Esophagus mucosa (tissue), 1 donor: ENCODE measurements at places on chromosomes 6 and 20.

GRCh38 chr6:37643851-37644672 is 53.6 kb downstream of the MDGA1 start:
- ATAC-seq: no peak

DNA sequence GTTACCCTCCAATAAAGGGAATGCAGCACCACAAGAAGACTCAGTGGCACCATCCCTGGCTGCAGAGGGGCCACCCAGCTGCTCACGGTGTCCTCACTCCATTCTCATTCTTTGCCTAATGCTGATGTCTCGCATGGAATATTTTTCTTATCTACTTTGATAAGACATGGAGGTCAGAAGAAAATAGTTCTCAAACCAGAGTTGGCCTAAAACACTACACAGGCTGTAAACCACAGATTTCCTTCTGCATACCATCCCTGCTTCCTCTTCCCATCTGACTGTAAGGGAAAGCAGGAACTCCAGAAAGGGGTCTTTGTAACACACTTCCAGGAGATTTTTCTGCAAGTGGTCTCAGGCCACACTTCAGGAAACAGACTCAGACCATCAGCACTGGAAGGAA is 43.1 kb upstream of the CD93 start:
- no peak for ATAC-seq

DNA sequence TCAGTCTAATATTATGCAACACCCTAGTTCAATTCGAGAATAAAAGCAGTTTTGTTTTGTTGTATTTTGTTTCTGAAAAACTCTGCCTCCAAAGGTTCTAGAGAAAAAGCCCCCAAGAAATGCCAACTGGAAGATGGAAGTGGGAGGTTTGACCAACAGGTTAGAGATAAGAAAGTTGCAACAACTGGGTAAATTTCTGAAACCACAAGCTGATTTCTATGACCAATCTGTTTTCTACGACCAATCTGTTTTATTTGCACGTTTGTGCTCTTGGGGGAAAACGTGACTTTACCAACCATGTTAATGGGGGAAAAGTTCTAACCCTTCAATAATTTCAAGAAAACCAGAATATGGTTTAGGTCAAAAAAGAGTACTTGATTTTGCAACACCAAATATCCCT is 173.2 kb downstream of the PDE7B start:
- no peak for ATAC-seq

DNA sequence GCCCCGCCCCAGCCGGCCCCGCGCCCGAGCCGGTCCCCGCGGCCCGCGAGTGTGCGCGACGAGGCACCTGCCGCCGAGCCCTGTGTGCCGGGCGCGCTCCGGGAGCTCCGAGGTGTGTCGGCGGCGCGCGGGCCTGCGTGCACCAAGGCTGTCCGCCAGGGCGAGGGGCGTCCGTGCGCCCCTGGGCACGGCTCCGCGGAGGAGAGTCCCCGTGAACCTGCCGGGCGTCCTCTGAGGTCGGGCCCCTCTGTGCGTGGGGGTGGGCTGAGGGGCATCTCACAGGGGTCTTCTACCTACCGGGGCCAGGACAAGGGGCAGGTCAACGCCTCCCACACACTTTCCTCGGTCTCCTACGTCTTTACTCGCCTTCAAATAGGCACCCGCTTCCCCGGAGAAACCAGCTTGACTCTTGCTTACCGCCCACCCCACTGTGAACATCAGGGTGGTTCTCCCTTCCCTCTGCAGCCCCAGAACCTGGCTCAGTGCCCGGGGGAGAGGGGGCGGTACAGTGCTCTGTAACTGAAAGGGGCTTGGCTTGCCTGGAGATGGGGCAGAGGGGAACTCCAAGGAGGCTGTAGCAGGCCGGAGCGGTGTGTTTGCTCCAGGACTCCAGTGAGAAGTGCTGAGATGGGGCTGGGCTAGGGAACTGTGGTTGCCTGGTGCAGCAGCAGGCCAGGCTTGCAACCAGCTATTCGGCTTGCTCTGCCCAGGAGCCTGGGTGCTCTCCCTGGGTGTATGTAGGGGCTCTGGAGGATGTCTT is at the start of gene SAMD10:
Gene SAMD10, minus strand, starts transcription at position 86 of the 760 bp plus-strand sequence. CDS start 175 bp downstream, outside the sequence.
- ATAC-seq: peak; percentile 9

- no peak for ATAC-seq
These were observed 1065.9 kb upstream of the CITED2 start for GRCh38 chr6:140440223-140440835.

DNA sequence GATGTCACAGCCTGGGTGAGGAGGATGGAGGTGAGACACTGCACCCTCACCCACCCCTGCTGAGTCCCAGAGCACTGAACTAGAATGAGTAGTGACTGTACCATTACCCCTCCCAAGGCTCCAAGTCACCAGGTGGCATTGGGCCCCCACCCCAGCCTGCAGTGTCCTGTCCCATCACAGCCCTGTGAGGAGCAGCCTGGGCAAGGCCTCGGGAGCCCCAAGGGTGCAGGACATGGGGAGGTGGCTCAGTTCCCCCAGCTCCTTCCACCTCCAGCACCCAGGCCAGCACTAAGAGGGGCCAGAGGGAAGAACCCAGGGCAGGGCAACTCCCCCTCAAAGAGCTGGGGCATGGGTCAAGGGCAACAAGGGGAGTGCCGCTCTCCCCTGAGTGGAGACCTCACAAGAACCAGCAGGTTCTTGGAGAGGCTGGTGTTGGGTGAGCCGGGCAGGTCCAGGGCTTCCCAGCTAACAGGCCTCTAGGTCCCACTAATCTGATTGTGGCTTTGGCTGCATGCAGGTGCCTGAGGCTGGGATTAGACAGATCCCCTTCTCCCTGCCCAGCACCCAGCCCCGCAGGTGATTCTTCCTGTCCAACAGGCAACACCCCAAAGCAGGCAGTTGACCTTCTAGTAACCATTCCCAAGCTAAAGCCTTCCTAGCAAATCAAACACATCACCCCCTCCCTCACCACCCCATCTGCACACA is 2.6 kb downstream of the CST4 start:
- no peak for ATAC-seq

DNA sequence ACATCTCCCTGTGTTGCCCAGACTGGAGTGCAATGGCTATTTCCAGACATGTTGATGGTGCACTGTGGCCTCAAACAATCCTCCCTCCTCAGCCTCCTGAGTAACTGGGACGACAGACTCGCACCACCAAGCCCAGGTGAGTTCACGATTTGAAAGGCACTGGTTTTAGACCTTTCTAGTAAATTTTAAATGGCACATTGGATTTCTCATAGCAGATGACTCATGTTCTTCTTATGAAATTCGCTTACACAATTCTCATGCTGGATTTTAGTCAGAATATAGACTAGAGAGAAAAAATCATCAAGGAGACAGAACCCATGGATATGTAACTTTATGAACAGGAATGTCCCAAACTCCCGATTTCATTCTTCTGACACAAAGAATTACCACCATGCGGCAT is 18.1 kb upstream of the PXDC1 start:
- no peak for ATAC-seq

DNA sequence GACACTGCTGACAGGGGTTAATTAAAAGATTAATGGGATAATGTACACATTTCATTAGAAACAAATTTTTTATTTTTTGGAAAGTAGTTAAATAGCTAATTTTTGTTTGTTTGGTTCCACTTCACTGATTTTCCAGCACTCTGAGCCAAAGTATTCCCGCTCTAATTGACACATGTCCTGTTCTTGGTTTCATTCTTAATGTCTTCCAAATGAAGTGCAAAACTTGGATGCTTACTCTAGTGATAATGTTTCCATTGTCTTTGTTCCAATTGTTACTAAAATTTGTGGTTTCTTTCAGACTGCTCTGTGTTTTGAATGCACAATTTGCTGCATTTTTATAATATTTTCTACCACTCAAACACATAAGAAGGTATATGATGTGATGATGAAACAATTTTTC is 794.3 kb downstream of the PHF3 start:
- ATAC-seq: no peak

DNA sequence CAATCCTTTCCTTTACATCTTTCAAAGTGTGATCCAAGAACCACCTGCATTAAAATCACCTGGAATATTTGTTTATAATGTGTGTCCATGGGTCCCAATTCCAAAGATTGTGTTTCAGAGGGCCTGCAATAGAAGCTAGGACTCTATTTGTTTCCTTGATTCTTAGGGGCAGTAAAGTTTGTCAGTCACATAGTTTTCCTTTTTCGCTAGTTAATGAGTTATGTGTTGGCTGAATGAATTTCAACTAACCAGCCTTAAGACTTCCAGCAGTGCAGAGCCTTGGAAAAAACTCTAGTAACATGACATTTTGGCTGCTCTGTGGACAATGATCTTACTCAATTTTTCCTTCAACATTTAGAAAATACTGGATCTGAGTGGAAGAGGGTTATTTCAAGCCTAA is 11.3 kb downstream of the FAM217A start:
- ATAC-seq: no peak

- no peak for ATAC-seq
These were observed 9.6 kb upstream of the MLN start for GRCh38 chr6:33813246-33813904.

GRCh38 chr6:158031381-158032353 is 50.0 kb downstream of the SYNJ2 start:
- no peak for ATAC-seq

- ATAC-seq: no peak
These were observed 22.9 kb downstream of the DUSP22 start for GRCh38 chr6:315226-315625.

DNA sequence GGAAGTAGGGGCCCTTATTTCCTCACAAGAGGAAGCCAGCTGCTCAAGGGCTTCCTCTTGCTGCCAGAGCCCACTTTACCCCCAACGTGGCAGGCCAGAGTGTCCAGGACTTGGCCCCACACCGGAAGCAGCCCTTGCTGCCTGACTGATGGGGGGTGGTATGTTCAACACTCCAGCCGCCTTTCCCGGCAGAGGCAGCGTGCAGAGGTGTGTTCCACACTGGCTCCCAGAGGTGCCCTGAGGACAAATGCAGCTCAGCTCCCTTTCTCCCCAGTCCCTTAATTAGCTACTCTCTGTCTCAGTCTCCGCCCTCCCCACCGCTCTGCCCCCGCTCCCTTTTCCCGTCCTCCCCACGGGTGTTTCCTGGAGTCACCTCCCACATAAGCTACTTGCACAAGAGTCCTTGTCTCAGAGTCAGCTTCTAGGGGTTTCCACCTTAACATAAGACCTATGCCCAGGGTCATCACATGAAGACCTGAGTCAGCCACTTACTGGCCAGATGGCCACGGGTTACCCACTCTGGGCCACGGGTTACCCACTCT is 61.7 kb upstream of the SHLD1 start:
- ATAC-seq: peak; percentile 33

DNA sequence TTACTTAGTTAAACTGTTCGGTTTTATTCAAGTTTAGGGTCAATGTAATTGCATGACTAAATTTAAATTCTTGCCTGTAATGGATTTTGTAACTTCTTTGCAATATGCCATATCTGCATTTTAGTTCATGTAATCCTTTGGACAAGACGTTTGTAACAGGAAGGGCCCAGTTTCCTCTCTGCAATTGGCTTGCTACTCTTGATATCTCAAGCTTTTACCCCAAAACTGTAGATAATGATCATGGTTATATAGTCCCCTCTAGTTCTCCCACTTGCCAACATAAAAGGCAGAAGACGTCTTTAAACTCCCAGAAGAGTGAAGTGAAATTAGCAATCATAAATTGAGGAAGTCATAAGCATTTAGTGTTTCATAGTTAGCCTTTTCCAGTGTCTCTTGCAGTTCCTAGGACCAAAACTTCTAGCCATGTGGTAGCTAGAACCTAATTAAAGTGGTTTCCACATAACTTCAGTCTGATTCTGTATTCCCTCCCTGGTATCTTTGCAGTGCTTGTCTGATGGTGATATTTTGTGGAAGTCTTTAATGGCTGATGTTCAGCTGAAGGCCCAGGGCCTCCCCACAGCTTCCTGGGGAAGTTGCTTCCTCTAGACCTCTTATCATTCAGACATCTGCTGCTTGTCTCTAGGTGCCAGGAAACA is 117.8 kb upstream of the SUPT3H start:
- ATAC-seq: no peak

GRCh38 chr6:35173427-35174087 is 32.4 kb upstream of the TCP11 start:
- ATAC-seq: peak; percentile 34

- ATAC-seq: no peak
These were observed 133.7 kb downstream of the LY86 start for GRCh38 chr6:6722195-6722594.

DNA sequence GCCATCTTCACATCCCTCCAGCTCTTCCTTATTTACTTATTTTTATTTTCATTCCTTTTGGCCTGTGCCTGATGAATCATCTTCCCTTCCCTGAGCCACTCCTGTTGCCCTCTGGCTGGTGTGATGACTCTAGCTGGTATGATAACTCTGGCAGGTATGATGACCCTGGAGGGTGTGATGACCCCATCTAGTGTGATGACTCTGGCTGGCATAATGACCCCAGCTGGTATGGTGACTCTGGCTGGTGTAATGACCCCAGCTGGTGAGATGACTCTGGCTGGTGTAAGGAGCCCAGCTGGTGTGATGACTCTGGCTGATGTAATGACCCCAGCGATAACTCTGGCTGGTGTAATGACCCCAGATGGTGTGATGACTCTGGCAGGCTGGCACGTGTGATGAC is 426.8 kb downstream of the QKI start:
- ATAC-seq: peak; percentile 78

DNA sequence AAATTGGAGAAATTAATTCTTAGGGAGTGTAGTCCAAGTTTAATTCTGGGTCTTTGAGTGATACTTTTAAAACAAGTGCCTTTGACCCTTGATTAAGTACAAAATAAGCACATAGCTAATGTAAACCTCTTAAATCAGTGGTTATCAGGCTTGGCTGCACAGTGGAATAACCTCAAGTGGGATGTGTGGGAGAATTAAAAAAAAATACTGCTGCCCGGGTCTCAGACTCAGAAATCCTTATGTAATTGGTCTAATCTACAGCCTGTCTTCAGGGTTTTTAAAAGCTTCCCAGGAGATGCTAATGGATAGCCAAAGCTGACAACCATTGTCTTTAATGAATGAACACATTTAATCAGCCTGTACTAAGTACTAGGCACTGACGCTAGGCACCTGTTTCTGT is 28.5 kb upstream of the TMEM14A start:
- ATAC-seq: no peak

GRCh38 chr20:39135885-39136544 is 173.9 kb downstream of the DHX35 start:
- ATAC-seq: no peak

- ATAC-seq: no peak
These were observed 922.8 kb upstream of the MAP3K7 start for GRCh38 chr6:91509711-91510110.

DNA sequence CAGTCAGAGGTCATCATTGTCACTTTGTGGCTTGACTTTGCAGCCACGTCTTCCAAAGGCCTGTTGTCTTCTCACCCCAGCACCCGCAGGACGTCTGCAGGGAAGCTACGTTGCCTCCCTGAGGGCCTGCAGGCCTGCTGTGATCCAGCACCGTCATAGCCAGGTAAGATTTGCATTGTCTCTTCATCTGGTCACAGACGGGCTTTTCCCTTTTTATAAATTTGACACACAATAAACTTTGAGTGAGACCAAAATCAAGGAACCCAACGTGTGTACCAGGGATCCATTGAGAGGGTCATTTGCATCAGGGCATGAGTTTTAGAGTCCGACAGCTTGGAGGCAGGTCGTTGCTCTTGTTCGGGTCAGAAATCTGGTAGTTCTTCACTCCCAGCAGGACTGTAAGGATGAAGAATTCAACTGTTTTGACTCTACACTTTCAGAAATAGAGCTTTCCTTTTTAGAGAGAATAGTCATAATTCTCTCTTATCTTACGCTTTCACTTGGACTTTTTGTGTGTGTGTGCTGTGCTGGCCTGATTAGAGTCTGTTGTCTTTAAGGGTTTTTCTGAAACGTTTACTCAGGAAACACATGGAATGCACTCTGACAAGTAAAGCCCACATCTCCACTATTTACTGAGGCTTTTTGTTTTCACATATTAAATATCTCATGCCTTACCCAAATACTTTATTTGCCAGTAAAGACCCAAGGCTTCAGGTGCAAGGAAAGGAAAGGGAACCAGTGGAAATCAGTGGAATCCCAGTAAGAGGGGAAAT is 177.2 kb upstream of the TAB2 start:
- no peak for ATAC-seq
